ENCODE measurements at places on chromosomes 6 and 20. TPM values are rescaled to one million over a fixed set of nuclear protein-coding genes. Genes with fewer than 3 reads are reported as not detected.
A peak's percentile ranks its signal among the peaks of the same experiment; 100 is the strongest.

GRCh38 chr6:118876814-118877213, 17.1 kb upstream of the ASF1A start:
- DNase-seq = no peak
- H3K4me1 ChIP-seq = peaks cover 20% of the 10 kb centered on the region
- no peak overlapping the region for H3K27ac ChIP-seq
- H3K27me3 ChIP-seq = no peaks in the 10 kb centered on the region
- H3K36me3 ChIP-seq = no peaks in the 10 kb centered on the region
- H3K4me3 ChIP-seq = no peak overlapping the region

GRCh38 chr6:157134402-157135047, 188.8 kb downstream of the TMEM242 start:
- H3K27me3 ChIP-seq = no peaks in the 10 kb centered on the region
- no peak overlapping the region for H3K4me3 ChIP-seq
- H3K27ac ChIP-seq = peak overlapping the region; percentile 41
- H3K4me1 ChIP-seq = peaks cover 4% of the 10 kb centered on the region

- H3K36me3 ChIP-seq = no peaks in the 10 kb centered on the region
- peaks cover 7% of the 10 kb centered on the region for H3K4me1 ChIP-seq
- H3K4me3 ChIP-seq = no peak overlapping the region
- no peaks in the 10 kb centered on the region for H3K27me3 ChIP-seq
- H3K27ac ChIP-seq = no peak overlapping the region
These were observed 31.2 kb downstream of the SPDEF start for GRCh38 chr6:34524971-34525370.

DNA sequence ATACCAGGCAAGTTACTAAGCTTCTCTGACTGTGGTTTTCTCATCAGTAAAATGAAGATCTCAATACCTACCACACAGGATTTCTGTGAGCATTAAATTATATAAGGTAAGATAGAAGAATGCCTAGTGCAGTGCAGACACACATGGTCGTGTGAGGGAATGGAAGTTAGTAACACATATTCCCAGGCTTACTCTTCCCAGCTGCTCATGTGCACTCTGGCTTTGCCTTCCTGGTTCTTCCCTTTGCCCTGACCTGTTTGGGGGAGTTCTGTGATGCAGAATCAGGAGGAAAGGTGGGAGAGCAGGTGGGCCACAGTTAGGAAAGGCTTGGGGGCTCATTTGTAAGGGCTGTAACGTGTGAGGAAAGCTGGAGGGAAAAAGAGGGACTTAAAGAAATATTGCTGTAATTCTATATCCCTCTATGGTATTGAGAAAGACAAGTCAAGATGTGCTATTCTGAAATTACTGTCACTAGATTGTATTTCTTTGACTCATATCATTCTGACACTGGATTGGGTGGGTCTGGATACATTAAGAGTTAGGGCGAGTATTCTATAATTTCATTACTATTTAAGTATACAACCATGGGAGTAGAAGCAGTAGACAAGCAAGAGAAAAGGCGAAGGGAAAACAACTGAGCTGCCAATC, 47.7 kb downstream of the FYN start:
- no peaks in the 10 kb centered on the region for H3K36me3 ChIP-seq
- H3K27ac ChIP-seq = no peak overlapping the region
- H3K27me3 ChIP-seq = no peaks in the 10 kb centered on the region
- no peak overlapping the region for H3K4me3 ChIP-seq
- peaks cover 25% of the 10 kb centered on the region for H3K4me1 ChIP-seq
- DNase-seq = no peak

GRCh38 chr6:151058021-151058733, 181.6 kb upstream of the AKAP12 start:
- no peaks in the 10 kb centered on the region for H3K36me3 ChIP-seq
- no peak for DNase-seq
- H3K4me1 ChIP-seq = no peaks in the 10 kb centered on the region
- H3K4me3 ChIP-seq = no peak overlapping the region

GRCh38 chr20:22460231-22460630, 124.1 kb downstream of the FOXA2 start:
- no peaks in the 10 kb centered on the region for H3K4me1 ChIP-seq
- DNase-seq = no peak
- H3K36me3 ChIP-seq = no peaks in the 10 kb centered on the region

DNA sequence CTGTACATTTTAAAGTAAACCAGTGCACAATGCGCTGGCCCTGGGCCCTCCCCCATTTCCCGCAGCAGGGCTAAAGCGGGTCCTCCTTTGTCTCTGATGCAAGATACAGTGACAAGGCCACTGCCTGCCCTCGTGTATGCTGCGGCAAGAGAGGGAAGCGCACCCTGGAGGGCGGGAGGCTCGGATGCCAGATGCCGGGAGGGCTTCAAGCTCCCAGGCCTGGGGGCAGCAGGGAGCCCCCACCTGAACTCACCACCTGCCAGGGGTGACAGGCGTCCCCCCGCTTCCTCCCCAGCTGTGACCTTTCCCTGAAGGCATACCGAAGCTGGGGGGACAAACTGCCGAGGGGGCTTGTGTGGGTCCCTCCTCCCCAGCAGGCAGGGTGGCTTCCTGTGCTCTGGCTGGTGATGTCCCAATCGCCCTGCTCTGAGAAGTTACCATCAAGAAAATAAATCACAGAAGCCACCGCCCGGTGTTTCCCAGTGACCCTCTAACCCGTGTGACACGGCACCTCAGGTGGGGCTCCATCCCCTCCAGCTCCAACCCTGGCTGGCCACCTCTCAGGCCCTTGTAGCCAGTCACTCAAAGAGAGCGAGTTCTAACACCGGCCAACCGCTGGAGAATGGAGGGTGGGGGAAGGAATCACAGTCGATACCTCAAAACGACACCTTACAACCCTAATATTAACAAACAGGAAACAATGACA, 203.3 kb downstream of the PREX1 start:
- H3K27me3 ChIP-seq = peaks cover 9% of the 10 kb centered on the region
- peaks cover 72% of the 10 kb centered on the region for H3K36me3 ChIP-seq
- no peak overlapping the region for H3K4me3 ChIP-seq
- peaks cover 27% of the 10 kb centered on the region for H3K4me1 ChIP-seq
- no peak overlapping the region for H3K27ac ChIP-seq

DNA sequence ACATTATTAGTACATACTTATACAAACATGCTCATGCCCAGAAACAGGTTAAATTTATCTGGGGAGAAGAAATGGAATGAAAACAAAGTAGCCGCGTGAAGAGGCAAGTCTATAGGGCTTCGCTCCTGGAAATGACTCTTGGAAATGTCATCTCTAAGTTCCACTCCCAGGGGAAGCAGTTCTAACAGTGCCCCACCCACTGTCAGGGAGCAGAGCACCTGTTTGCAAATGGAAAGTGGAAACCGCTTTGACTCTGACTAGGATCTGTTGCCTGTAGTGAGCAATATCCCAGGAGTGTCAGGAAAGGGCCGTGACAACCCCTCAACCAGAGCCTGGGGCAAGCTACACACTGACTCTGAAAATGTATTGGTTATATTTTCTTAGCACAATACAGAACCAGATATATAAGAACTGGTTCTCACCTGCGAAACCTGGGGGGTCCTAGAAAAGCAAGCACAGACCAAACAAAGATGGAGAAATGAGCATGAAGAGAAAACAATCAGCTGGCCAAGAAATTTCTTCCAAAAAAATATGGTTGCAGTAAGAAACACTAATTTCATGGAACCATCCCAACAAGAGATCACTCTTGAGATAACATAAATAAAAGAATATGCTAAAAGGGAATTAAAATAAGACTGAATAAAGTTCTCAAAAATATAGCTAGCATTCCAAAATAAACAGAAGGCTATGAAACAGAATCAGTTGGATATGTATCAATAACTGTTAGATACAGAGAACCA, 47.5 kb upstream of the CRISP1 start:
- H3K36me3 ChIP-seq = no peaks in the 10 kb centered on the region
- no peaks in the 10 kb centered on the region for H3K27me3 ChIP-seq
- H3K27ac ChIP-seq = no peak overlapping the region
- H3K4me3 ChIP-seq = no peak overlapping the region
- no peak for DNase-seq
- no peaks in the 10 kb centered on the region for H3K4me1 ChIP-seq

- H3K4me1 ChIP-seq = peaks cover 7% of the 10 kb centered on the region
- peak; percentile 78 for DNase-seq
- H3K27me3 ChIP-seq = peaks cover 3% of the 10 kb centered on the region
- H3K27ac ChIP-seq = no peak overlapping the region
These were observed 55.6 kb upstream of the CARMIL1 start for GRCh38 chr6:25223490-25223991.

DNA sequence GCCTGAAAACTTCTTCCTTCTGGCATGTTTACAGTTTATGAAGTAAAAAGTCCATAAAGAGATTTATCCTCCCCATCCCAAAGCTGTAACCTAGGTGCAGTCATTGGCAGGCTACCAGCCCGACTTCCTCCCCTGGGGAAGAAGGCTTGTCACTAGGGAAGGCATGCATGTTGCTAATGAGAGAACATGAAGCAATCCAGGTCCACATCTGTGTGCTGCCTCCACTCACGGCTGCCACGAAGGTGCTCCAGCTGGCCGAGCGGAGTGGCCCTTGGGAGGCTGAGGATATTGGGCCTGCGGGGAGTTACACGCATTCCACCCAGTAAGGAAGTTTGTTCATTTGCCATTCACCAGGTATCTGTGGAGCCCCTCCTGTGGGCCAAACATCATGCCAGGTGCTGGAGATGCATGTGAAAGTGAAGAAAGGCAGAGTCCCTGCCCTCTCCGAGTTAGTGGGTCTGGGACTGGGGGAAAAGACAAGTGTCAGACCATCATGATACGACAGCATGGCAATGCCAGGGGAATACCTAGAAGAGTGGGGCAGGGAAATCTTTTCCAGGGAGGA, 257.0 kb downstream of the NRN1 start:
- H3K27me3 ChIP-seq = no peaks in the 10 kb centered on the region
- DNase-seq = no peak
- no peak overlapping the region for H3K4me3 ChIP-seq
- no peak overlapping the region for H3K27ac ChIP-seq
- H3K36me3 ChIP-seq = no peaks in the 10 kb centered on the region

DNA sequence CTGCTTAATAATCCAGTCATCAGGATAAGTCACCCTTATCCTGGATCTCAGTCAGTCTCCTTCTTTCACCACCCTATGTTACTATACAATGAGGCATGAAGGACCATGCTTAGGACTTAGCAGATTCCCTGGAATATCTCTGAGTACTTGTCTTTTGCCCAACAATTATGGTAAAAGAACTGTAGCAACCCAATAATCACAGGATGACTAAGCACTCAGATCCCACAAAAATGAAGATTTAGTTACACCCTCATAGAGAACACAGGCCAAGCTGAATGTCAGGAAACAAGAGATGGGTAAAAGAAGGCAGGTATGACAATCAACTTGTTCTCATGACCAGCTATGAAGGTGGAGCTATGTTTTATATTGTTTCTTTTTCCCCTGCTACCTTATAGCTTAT, 91.4 kb downstream of the EDN1 start:
- no peak overlapping the region for H3K4me3 ChIP-seq
- no peaks in the 10 kb centered on the region for H3K36me3 ChIP-seq
- H3K27me3 ChIP-seq = no peaks in the 10 kb centered on the region
- H3K27ac ChIP-seq = no peak overlapping the region
- no peak for DNase-seq

DNA sequence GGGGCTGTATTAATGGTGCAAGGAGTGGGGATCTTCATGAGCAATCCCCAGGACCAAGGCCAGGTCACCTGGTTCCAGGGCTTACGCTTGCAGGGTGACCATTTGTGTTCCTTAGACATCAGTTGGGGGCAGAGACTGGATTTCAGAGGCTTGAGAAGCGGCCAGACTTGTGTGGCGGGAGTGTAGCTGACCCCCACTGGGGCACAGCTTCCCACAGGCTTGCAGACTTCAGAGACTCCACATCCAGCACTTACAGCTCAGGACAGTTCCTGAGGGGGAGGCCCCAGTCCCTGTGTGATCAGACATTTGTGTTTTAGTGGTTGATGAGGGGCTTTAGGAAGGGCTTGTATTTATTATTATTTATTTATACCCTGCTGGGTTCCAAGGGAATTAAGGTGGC, 15.3 kb downstream of the TJAP1 start:
- H3K27me3 ChIP-seq = no peaks in the 10 kb centered on the region
- H3K4me1 ChIP-seq = peaks cover 36% of the 10 kb centered on the region
- H3K27ac ChIP-seq = peak overlapping the region; percentile 2
- DNase-seq = no peak

- DNase-seq = no peak
- H3K36me3 ChIP-seq = no peaks in the 10 kb centered on the region
- H3K27me3 ChIP-seq = peaks cover 61% of the 10 kb centered on the region
These were observed 33.6 kb downstream of the TFAP2A start for GRCh38 chr6:10381133-10381829.

GRCh38 chr6:46689657-46690056, 2.0 kb downstream of the TDRD6 start:
- no peaks in the 10 kb centered on the region for H3K27me3 ChIP-seq
- H3K4me1 ChIP-seq = no peaks in the 10 kb centered on the region
- H3K36me3 ChIP-seq = no peaks in the 10 kb centered on the region
- DNase-seq = no peak

DNA sequence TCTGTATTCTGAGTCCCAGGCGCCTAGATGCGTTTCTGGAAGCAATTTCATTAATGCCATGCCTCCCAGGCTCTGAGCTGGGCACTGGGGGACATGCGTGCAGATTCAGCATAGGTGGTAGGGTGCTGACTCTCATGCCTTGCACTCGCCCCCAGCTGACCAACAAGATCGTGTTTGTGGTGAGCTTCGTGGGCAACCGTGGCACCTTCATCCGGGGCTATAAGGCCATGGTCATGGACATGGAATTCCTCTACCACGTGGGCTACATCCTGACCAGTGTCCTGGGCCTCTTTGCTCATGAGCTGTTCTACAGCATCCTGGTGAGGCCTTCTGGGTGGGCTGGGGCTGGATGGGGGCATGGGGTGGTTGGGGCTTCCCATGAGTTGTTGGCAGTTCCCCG, 21.6 kb downstream of the UQCC2 start:
- H3K36me3 ChIP-seq = peaks cover 95% of the 10 kb centered on the region
- DNase-seq = peak; percentile 67
- H3K27ac ChIP-seq = no peak overlapping the region
- no peaks in the 10 kb centered on the region for H3K27me3 ChIP-seq

DNA sequence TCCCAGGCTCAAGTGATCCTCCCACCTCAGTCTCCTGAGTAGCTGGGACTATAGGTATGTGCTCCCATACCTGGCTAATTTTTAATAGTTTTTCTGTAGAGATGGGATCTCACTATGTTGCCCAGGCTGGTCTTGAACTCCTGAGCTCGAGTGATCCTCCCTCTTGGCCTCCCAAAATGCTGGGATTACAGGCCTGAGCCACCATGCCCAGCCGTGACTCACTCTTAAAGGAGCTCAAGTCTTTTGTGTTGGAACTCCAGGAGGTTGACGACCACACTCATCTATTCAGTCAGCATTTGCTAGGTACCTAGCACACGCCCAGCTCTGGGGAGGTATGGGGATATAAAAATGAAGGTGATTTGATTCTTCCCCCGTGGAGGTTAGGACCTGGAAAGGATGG, 62.8 kb downstream of the UTRN start:
- no peaks in the 10 kb centered on the region for H3K27me3 ChIP-seq
- peaks cover 52% of the 10 kb centered on the region for H3K4me1 ChIP-seq
- no peaks in the 10 kb centered on the region for H3K36me3 ChIP-seq
- H3K4me3 ChIP-seq = no peak overlapping the region
- H3K27ac ChIP-seq = no peak overlapping the region

- H3K36me3 ChIP-seq = no peaks in the 10 kb centered on the region
- peaks cover 36% of the 10 kb centered on the region for H3K4me1 ChIP-seq
- no peak overlapping the region for H3K4me3 ChIP-seq
These were observed 124.3 kb upstream of the TMEM170B start for GRCh38 chr6:11413117-11413687.

Gene MACROD2
- total RNA-seq = 21.3 TPM

Gene ZNF133
- 10.4 TPM for total RNA-seq

Gene C6orf163
- total RNA-seq = 2.1 TPM

Measured in left lung (tissue), 14 donors.